ENCODE measurements at places on chromosomes 11 and 22. TPM values are rescaled to one million over a fixed set of nuclear protein-coding genes. Genes with fewer than 3 reads are reported as not detected.
A peak's percentile ranks its signal among the peaks of the same experiment; 100 is the strongest.

GRCh38 chr11:95897731-95898130 lies 26.2 kb downstream of the MTMR2 start:
- peak; percentile 40 for DNase-seq

GRCh38 chr11:16086229-16086819 lies 270.0 kb downstream of the SOX6 start:
- no peak for DNase-seq

DNA sequence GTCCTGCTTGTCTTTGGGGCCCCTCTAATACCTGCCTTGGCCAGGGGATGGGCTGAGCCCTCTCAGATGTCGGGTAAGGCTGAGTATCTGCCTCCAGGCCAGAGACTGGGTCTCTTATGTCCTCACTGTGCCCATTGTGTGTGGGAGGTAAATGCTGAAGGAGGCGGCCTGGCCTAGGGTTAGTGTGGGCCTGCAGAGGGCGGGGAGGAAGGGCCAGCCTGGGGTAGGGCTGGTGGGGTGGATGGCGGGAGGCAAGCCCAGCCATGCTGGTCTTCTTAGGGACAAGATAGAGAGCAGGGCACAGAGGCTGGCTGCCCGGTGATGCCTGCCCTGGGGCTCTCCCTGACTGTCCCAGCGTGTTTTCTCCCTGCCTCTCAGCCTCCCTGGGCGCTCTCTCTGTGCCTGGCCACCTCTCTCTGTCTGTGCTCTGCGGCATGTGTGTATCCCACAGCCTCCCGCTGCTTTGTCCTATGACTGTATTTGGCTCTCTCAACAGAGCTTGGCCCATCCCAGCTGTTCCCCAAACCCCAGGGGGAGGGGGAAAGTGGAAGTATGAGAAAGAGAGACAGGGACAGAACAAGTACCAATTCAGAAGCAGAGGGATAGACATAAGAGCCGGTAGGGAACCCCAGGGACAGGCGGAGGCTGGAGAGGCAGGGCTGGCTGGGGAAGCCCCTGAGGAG lies 57.0 kb downstream of the PDE2A start:
- peak; percentile 60 for DNase-seq

- no peak for DNase-seq
Measured at GRCh38 chr11:120130176-120130980, 7.5 kb downstream of the TRIM29 start.

The OR52K1 gene
- not detected for total RNA-seq

The APOBEC3C gene
- 2.0 TPM for total RNA-seq

The OR5B3 gene
- total RNA-seq = not detected
